Coronary artery (tissue), 2 donors: ENCODE measurements at places on chromosomes 1 and 21.
A peak's percentile ranks its signal among the peaks of the same experiment; 100 is the strongest.

DNA sequence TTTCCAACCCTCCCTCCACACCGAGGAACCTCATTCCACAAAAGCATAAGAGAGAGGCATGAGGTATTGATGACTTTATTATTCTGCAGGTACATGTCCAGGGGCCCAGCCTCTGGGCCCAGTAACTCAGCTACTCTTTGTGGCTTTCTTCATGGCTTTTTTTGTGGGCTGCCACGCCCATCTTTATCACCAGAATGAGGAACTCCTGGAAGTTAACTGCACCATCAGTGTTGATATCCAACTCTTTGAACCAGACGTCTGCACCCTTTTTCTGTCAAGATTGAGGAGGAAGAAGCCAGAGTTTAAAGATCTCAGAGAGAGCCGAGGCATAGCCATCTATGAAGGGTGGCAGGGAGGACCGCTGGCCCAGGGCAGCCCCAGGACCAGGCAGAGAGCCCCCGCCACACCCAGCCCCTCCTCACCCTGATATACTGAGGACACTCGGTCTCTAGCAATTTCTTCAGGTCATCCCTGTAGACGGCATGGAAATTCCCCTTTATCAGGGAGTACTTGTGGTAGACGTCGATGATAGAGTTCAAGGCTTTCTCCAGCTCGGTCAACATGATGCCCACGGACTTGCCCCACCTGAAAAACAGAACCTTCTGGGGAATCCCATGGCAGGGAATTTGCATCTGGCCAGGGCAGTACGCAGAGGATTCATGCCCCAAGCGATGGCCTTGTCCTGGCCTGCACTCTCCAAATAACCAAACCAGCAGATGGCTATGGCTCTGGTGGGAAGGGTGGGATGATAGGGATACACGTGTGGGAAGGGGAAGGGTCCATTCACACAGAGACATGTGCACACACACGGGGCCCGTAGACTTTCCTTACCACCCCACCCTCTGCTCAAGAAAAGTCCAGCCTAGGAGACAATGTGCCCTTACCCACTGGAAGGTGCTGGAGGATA lies 647 bp downstream of the S100A8 start:
- no peak for DNase-seq

DNA sequence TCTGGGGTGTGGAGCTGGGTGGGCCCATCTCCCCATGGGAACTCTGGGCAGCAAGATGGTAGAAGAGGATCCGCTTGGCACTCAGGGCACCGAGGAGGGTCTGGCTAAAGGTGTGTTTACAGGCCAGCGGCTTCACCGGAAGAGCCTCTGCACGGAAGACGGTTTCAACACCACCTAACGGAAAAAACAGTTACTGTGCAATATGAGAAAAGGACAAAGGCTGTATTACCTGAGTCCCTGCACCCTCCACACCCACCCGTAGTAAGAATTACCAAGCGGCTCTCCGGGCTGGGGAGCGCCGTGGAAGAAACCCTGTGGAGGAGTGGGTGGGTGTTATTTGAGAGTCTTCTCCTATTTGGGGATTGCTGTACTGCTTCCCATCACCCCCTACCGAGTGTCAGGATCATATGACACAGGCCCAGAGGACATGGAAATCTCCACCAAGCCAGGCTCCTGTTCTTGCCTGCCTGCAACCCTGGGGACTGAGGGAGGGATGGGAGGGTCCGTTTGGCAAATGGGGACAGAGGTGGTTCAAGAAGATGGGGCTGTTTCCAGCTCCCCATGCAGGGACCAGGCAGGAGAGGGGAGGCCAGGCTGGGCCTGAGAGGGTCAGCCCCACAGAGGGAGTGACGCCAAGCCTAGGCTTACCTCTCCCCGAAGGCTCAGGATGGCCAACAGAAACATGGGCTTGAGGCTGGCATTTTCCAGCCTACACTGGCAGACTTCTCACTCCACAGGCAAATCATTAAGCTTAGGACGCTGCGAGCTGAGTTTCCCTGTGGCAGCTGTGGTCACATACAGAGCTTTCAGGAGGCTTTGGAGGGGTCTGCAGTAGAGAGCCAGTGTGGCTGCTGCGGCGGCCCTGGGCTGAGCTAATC lies 203.5 kb upstream of the TMEM51 start:
- DNase-seq, result no peak

- no peak for DNase-seq
Measured at GRCh38 chr1:19552291-19553010, 67.1 kb upstream of the CAPZB start.

DNA sequence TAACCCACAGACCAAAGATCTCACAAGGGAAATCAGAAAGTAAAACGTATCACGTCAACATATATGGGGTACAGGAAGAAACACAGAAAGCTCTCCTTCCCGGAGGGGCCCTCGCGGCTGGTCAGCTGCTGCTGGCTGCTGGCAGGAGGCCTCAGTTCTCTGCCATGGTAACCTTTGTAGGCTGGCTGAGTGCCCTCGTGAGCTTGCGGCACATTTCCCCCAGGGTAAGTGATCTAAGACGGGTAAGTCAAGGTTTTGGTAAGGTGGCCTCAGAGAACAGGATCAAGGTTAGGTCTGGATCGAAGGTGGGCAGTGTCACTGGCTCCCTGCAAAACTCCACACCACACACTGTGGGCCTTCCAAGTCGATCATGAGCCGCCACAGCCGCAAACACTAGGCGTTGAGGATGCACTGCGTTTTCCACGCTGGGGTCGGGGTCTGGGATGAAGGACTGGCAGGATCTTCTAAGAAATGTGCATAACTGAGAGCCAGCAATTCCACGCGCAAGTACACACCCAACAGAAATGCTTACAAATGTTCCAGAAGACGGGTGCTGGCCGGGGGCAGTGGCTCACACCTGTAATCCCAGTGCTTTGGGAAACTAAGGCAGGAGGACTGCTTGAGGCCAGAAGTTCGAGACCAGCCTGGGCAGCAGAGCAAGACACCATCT lies 33.9 kb downstream of the WDR4 start:
- no peak for DNase-seq

DNA sequence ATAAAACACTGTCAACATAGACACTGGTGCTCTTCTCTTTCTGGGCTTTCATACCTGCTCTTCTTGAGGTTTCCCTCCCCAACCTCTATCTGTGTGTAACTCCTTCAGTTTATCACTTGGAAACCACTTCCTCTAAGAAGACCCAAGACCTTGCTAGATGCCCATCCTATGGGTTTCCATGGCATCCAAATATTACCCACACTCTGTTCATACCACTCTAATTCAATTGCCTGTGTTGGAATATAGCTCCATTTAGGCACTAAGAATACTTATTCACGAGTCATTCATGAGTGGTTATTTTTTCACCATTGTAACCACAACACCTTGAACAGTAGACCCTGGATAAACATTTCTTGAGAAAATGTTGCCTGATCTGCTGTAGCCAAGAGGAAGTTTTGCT lies 231.1 kb upstream of the SGIP1 start:
- DNase-seq, result no peak

DNA sequence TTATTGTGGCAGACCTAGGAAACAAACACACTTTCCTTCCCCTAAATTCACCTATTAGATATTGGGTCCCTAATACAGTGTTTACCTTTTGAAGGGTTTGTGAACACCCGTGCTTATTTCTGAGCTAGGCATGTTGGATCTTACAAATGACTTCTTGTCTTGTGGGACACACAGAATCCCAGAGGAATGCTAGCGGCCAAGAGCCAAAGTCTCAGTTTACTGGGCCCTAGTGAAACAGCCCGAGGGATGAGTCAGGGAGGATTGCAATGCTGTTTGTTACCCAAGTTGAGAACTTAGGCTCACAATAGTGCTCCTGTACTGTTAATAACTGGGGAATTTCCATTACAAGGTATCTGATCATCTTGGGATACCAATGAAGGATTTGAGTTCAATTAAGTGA lies 100.1 kb upstream of the AKT3 start:
- no peak for DNase-seq

- no peak for DNase-seq
Measured at GRCh38 chr21:16509476-16509875, 779.7 kb downstream of the USP25 start.

GRCh38 chr1:230210981-230211336 lies 143.9 kb downstream of the GALNT2 start:
- no peak for DNase-seq

- no peak for DNase-seq
Measured at GRCh38 chr1:42738678-42739226, 1.3 kb downstream of the CLDN19 start.

- DNase-seq, result no peak
Measured at GRCh38 chr1:2503554-2504224, 22.7 kb downstream of the PANK4 start.

DNA sequence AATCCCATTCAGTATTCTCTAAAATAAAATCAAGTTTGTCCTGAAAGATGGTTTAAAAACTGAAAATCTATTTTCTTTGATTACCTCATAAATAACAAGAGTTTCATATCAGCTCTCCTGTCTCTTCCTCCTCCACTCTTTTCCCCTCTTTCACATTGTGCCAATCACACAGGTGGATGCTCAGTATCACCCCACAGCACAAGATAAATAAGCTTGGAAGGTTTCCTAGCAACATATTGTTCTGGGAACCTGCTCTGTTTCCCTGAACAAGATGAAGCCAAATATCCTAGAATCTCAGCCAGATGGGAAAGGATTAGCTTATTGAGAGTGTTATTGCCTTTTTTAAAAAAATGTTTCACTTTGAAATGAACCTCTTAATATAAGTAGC lies 45.7 kb upstream of the CACYBP start:
- no peak for DNase-seq

DNA sequence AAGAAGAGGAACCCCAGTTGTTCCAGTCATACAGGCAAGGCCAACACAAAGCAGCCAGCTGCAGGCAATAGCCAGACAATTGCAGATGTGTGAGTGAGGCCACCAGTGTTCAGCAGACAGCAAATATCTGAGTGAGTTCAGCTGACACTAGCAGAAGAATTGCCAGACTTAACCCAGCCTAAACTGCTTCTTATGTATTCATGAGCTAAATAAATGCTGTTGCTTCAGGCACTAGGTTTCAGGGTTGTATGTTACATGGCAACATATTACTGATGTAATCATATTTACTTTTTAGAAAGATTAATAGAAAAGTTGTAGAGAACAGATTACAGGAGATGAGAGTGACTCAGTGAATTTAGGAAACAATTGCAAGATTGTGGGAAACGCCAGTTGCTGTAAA lies 129.8 kb upstream of the CHODL start:
- DNase-seq, result no peak

DNA sequence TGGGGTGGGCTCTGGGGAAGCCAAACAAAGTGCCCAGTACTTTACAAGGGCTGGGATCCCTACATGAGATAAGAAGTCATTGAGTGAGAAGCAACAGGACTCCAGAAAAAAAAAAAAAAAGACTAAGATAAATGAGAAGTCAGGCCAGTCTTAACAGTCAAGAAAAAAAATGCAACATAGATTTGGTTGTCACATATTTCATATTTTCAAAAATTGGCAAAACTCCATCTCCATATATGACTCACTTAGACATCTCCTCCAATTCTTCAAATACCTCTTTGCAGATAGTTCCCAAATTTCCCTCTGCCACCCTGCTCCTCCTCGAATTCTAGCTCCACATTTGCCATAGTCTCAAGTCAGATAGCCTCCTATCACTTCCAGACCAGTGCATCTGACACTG lies 20.9 kb upstream of the SIPA1L2 start:
- DNase-seq, result no peak

DNA sequence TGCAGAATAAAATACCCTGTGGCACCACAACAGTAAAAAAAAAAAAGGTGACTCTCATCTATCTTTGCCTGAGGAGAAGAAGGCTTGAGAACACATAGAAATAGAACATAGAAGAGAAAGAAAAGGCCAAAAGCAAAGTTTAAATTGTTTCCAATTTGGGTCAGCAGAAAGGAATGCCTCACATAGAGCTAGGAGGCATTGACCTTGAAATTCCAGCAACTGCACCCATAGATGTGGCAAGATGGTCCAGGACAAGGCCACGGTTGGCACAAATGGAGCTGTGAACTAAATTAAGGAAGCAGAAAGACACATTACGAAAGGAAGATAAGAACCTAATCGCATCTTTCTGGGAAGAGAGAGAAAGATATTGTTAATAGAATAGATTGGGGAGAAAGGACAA lies 588.3 kb downstream of the LMO4 start:
- DNase-seq, result no peak

GRCh38 chr21:45282283-45283034 lies 5.2 kb downstream of the POFUT2 start:
- DNase-seq, result no peak

DNA sequence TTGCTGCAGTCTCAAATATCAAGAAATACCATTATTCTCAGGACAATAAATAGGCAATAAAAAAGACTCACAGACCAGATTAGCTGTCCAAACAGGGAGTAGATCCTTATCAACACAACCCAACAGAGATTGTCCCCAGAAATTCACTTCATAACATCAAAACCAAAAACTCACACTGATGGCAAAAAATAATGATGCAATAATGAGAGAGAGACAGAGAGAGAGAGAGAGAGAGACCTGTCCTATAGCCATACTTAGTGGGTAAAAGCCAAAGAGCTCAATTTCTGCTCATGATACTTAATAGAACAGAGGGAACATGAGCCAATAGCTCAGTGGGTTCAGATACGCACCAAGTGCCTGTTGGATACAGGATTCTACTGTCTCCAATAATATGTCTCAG lies 244.5 kb downstream of the FAM72C start:
- DNase-seq, result no peak

DNA sequence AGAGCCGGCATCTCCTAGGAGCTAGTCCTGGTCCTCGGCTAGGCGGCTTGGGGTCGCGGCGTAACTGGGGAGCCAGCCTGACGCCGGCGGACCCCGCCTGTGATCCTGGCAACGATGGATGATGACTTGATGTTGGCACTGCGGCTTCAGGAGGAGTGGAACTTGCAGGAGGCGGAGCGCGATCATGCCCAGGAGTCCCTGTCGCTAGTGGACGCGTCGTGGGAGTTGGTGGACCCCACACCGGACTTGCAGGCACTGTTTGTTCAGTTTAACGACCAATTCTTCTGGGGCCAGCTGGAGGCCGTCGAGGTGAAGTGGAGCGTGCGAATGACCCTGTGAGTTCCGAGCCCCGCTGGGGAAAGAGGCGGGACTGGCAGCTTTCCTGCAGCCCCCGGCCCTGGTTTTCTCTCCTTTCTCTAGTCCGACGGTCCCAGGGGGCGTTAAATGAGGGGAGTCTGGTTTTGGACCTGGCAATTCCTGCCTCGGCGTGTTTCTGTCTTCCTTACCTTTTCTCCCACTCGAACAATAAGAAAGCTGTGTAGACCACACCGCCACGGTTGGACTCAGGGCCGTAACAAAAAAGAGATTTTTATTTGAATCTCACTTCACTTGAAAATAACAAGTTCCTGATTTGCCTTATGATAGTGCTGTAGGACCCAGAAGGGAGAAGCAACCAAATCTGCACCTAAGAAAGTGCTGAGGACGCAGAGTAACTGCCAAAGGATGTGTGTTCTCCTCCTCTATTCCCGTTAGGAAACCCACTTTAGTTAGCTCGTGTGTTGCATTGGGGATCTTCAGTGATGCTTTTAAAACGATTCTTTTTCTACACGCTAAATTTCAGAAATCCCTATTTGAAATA lies at the start of gene SPRTN:
SPRTN (plus strand) TSS at position 24 of the 859 bp plus-strand sequence; CDS start at position 115, 91 bp downstream.
- peak; percentile 95 for DNase-seq
